Right renal cortex interstitium (tissue), 3 donors: ENCODE measurements at places on chromosomes 12 and 14. TPM values are rescaled to one million over a fixed set of nuclear protein-coding genes. Genes with fewer than 3 reads are reported as not detected.

- no peak for DNase-seq
Observed at GRCh38 chr12:5094551-5094950, 50.9 kb downstream of the KCNA5 start.

Gene BHLHE41
- 1.1 TPM for polyA plus RNA-seq

Gene GPR162
- 24.7 TPM for polyA plus RNA-seq

Gene ACSS3
- polyA plus RNA-seq = 20.1 TPM
